ENCODE measurements at places on chromosomes 1 and 21. TPM values are rescaled to one million over a fixed set of nuclear protein-coding genes. Genes with fewer than 3 reads are reported as not detected.

Gene SLAMF9
- 0.92 TPM for total RNA-seq

Gene TEX35
- total RNA-seq, result not detected

GRCh38 chr1:45568421-45568820 is 15.4 kb upstream of the NASP start:
- H3K36me3 ChIP-seq, result peaks cover 13% of the 10 kb centered on the region
- DNase-seq, result no peak
- peak overlapping the region; percentile 50 for H3K27ac ChIP-seq
- H3K27me3 ChIP-seq, result no peaks in the 10 kb centered on the region
- no peak overlapping the region for H3K4me3 ChIP-seq
- H3K4me1 ChIP-seq, result peaks cover 44% of the 10 kb centered on the region

DNA sequence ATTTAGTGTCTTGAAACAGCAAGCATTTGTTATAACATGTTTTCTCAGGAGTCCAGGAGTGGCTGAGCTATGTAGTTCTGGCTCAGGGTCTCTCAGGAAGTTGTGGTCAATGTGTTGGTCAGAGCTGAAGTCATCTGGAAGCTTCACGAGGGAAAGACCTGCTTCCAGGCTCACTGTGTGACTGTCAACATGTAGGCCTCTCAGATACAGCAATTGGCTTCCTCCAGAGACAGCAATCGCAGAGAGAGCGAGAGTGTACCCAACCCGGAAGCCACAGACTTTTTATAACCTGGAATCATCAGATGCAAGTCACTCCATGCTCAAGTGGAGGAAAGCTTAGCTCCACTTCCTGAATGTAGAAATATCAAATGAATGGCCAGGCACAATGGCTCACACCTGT is 40.9 kb downstream of the TNFRSF9 start:
- H3K27ac ChIP-seq, result no peak overlapping the region
- no peaks in the 10 kb centered on the region for H3K4me1 ChIP-seq
- no peak overlapping the region for H3K4me3 ChIP-seq
- H3K27me3 ChIP-seq, result no peaks in the 10 kb centered on the region
- no peaks in the 10 kb centered on the region for H3K36me3 ChIP-seq

GRCh38 chr1:219724440-219724839 is 111.5 kb upstream of the ZC3H11B start:
- H3K27ac ChIP-seq, result no peak overlapping the region
- H3K4me3 ChIP-seq, result no peak overlapping the region
- no peak for DNase-seq
- H3K27me3 ChIP-seq, result no peaks in the 10 kb centered on the region
- H3K4me1 ChIP-seq, result no peaks in the 10 kb centered on the region
- H3K36me3 ChIP-seq, result no peaks in the 10 kb centered on the region

GRCh38 chr1:41661428-41662060 is 177.1 kb upstream of the EDN2 start:
- peaks cover 10% of the 10 kb centered on the region for H3K4me1 ChIP-seq
- H3K36me3 ChIP-seq, result no peaks in the 10 kb centered on the region
- H3K27me3 ChIP-seq, result no peaks in the 10 kb centered on the region
- H3K27ac ChIP-seq, result peak overlapping the region; percentile 92

DNA sequence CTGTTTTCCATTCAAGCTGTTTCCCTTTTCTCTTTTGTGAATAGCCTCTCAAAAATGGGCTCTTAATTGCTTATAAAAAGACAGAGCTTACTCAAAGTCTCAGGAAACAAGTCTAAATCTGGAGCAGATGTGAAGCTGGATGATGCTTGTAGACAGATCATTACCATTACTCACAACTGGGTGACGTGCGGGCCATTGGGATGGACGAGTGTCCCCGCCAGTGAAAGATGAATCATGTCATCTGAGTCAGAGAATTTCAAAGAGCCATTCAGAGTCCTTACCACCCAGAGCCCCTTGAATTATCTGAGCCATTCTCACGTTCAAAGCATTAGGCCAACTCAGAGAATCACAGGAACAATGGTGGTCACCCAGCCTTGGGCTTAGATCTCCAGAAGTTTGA is 134.6 kb downstream of the HUNK start:
- no peak overlapping the region for H3K27ac ChIP-seq
- H3K27me3 ChIP-seq, result no peaks in the 10 kb centered on the region
- DNase-seq, result no peak
- no peaks in the 10 kb centered on the region for H3K4me1 ChIP-seq
- no peak overlapping the region for H3K4me3 ChIP-seq

DNA sequence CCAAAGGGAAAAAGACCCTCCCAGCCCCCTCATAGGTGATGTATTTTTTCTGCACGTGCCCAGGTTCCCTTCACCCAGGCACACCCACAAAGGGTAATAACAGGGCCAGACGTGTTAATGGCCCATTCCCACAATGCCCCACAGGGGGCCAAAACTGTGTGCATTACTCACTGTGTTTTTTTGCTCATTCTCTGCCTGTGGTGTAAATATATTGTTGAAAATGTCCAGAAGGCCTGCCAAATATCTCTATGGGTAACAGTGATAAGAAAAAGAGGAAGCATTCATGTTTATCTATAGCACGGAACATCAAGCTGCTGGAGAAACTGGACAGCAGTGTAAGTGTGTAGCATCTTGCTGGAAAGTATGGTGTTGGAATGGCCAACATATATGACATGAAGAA is 21.9 kb downstream of the RHEX start:
- no peak overlapping the region for H3K27ac ChIP-seq
- no peaks in the 10 kb centered on the region for H3K27me3 ChIP-seq
- H3K4me3 ChIP-seq, result no peak overlapping the region

Gene C1orf52
- 15.2 TPM for total RNA-seq

Gene DCLRE1B
- 6.5 TPM for total RNA-seq

DNA sequence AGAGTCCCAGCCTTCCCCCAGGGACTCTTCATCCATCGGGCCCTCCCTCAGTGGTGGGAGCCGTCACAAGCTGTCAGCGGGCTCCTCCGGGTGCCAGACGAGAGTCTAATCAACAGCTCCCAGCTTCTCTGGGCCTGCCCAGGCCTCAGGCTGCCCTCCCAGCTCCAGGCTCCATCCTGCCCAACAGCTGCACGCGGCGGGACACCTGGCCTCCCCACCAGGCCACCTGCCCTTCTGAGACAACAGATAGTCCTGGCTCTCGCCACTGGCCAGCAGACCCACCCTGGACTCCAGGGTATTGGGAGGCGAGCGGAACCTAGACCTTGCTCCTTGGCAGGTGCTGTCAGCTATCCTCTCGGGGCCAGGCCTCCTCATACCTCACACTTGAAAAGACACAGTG is 3.1 kb downstream of the WNT4 start:
- H3K27me3 ChIP-seq, result no peaks in the 10 kb centered on the region
- H3K4me1 ChIP-seq, result peaks cover 81% of the 10 kb centered on the region
- no peaks in the 10 kb centered on the region for H3K36me3 ChIP-seq
- H3K27ac ChIP-seq, result no peak overlapping the region

GRCh38 chr1:1609822-1610485 is 5.3 kb upstream of the MIB2 start:
- DNase-seq, result no peak
- no peak overlapping the region for H3K27ac ChIP-seq
- H3K4me1 ChIP-seq, result peaks cover 14% of the 10 kb centered on the region

GRCh38 chr1:183274836-183275235 is 88.8 kb downstream of the LAMC2 start:
- no peak overlapping the region for H3K27ac ChIP-seq
- no peaks in the 10 kb centered on the region for H3K27me3 ChIP-seq
- no peak overlapping the region for H3K4me3 ChIP-seq
- H3K36me3 ChIP-seq, result no peaks in the 10 kb centered on the region
- DNase-seq, result no peak
